ENCODE measurements at places on chromosomes 1 and 21.

- no peak for DNase-seq
Measured at GRCh38 chr21:33386222-33386784, 16.9 kb upstream of the IFNGR2 start.

DNA sequence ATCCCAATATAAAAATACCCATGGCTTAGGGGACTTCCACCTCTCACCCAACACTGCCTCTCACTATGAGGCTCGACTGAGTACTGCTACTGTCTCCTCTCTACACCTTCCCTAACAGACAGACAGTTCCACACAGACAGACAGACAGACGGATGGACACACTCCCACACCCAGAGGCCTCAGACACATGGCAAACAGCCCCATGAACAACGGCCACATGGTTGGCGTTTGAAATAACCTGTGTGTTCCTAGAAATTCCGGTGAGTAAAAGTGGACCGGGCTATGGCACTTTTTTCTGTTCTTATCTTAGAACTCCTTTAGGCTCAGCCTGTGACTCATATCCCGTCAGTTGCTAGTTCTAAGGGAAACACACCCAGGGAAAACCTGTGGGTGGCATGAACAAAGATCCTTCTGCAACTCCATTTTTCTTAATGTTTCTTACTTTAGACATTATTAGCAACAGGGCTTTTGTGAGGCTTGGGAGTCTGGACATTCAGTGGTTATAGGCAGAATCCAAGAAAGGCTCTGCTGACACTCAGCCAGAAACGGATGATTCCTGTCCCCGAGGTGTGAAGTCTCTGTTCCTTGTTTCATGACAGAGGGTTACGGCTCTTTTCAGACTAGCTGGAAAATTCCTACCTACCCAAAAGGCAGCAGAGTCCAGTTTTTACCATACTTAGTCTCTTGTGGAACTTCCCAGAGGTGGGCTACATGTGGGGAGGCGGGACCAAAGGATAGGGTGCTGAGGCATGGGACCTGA, 90.5 kb upstream of the TLR5 start:
- no peak for DNase-seq

- DNase-seq, result no peak
Measured at GRCh38 chr1:175172503-175172902, 20.1 kb downstream of the KIAA0040 start.

GRCh38 chr1:9700340-9700739, 48.8 kb downstream of the PIK3CD start:
- no peak for DNase-seq

GRCh38 chr1:67869233-67869632, 36.0 kb upstream of the GNG12 start:
- DNase-seq, result no peak

DNA sequence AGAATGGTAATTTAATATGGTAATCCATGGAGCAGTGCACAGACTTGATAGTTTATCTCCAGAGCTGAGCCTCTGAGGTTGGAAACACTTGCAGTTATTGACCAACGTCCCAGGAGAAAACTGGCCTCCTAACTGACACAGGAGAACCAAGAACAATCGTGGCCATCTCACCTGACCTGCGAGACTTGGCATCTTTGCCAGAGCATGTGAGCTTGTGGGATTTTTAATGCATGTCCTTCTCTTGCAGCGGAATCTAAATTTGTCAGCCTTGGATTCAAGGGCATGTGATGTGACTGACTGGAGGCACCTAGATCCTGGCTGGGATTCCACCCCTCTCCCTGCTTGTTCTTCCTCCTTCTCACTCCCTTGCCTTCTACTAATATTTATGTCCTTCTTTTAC, 27.8 kb upstream of the SLC26A9 start:
- no peak for DNase-seq

GRCh38 chr1:100834777-100835660, 59.6 kb downstream of the EXTL2 start:
- DNase-seq, result no peak

- DNase-seq, result no peak
Measured at GRCh38 chr1:42358791-42359190, 21.8 kb upstream of the RIMKLA start.

DNA sequence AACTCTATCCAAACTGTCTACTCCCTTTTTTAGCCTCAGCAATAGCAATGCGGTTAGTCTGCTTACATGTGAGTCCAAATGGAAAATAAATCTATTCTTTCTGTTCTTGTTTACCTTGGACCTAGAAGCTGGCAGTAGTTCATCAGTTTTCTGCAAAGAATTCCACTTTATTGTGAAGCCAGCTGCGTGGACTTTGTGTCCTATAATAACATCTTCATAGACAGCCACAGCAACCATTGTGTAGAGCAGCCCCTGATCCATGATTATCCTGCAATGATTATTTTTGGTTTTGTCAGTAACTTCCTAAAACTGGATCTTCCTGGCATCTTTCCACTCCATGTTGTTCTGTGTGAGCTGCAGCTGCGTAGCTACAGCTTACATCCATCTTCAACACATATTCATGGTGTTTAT, 408.7 kb downstream of the NUF2 start:
- DNase-seq, result no peak

DNA sequence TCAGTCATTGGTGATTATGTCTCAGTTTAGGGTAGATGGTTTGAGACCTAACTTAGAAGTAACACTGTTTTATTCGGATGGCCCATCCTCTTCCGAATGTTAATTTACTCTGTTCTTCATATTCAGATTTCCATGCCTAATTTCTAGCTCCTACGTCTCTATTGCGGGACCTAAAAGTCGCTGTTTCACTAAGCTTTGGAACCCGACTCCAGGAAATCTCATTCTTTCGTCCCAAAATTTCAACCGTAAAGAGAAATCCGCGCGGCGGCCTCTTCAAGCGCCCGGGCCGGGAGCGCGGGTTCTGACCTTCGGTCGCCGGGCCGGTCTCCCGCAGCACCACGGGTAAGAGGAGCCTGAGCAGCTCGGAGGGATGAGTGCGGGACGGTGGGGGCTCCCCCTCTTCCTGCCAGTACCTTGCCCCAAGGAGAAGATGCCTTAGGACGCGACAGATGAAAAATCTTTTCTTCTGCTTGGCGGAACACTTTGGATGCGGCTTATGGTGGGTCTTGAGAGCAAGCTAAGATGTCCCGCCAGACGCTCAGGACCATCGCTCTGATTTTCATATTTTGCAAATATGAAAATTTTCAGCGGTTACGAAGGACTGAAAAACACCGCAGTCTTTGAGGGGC, 128.7 kb downstream of the PPIAL4G start:
- DNase-seq, result no peak

DNA sequence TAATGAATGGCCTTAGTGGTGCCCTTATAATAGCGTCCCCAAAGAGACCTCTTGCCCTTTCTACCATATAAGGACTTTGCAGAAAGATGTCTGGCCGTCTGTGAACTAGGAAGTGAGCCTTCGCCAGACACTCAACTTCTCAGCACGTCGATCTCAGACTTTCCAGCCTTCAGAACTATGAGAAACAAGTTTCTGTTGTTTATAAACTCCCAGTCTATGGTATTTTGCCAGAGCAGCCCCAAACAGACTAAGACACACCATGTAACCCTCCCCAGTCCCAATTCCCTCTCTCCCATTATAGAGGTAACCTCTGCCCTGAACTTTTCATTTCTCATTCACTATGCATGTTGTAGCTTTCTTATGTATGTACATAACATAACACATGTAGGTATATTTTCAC, 55.7 kb downstream of the NID1 start:
- no peak for DNase-seq

GRCh38 chr1:75542818-75543570, 67.9 kb downstream of the SLC44A5 start:
- no peak for DNase-seq

DNA sequence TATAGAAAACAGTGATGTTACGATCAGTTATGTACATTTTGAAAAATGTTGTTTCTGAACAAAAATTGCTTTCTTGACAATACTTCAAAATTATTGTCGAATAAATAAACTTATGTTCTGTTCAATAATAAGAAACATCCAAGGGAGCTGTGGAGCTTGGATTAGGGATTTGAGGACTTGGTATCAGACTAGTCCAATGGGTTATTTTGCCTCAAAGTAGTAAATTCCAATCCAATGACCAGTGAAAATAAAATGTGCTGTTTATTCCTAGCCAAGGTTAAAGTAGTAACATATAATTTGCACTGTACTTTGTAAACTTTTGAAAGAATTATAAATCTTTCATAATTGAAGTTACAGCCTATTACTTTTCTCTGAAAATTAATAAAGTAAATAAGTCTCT, 79.1 kb upstream of the IVNS1ABP start:
- DNase-seq, result no peak

DNA sequence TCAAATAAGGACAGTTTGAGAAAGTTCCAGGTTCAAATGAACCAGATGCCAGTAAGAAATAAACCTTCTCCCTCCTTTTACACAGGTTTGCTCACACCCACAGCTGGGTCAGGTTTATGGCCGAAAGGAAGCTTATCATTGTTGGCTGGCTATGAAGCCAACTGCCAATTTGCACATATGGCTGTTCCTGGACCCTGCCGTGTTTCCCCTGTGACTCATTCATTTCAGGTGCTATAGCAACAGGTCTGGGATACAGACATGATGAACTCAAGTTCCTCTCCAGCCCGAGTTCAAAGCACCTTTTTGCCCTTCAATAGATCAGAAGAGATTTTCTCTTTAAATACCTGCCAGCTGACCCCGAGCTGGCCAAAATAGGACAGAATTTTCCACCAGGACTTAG, 134.4 kb upstream of the SMYD2 start:
- no peak for DNase-seq

GRCh38 chr1:160721473-160721872, 9.9 kb upstream of the CD48 start:
- no peak for DNase-seq

DNA sequence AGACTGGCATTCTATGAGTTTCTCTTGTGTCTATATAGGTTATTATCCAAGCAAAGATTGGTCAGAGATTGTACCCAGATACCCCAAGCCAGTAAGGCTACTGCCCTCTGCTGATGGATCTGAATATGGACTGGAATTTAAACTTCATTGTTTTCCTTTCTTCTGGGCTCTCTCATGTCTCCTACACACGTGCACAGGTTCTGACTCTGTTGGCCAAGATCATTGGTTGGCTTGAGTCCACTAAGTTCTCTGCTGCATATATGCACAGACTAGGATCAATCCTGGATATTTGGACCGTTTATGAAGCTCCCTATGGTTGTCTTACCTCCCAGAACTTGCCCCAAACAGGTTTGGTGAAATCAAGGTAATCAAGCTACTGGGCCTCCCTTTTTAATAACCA, 69.7 kb downstream of the CC2D1B start:
- DNase-seq, result no peak

GRCh38 chr1:241782396-241782795, 65.6 kb upstream of the EXO1 start:
- DNase-seq, result no peak

- no peak for DNase-seq
Measured at GRCh38 chr1:6035719-6036118, 10.0 kb upstream of the KCNAB2 start.

DNA sequence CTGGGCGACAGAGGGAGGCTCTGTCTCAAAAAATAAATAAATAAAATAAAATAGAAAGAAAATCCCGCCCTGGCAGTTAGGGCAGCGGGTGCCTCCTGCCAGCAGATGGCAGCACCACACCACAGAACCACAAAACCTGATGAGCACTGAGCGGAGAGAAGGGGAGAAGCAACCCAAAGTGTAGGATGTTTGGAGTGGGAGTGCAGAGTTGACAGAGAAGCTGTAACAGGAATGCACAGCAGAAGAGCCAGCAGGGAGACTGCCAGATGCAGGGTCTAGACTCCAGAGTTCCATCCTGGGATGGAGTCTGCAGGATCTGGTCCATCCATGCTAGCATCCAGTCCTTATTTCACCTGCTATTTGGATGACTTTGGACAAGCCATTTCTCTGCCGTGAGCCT, 29.7 kb upstream of the KIRREL1 start:
- DNase-seq, result peak; percentile 63

- no peak for DNase-seq
Measured at GRCh38 chr1:118396829-118397495, 211.9 kb upstream of the SPAG17 start.

DNA sequence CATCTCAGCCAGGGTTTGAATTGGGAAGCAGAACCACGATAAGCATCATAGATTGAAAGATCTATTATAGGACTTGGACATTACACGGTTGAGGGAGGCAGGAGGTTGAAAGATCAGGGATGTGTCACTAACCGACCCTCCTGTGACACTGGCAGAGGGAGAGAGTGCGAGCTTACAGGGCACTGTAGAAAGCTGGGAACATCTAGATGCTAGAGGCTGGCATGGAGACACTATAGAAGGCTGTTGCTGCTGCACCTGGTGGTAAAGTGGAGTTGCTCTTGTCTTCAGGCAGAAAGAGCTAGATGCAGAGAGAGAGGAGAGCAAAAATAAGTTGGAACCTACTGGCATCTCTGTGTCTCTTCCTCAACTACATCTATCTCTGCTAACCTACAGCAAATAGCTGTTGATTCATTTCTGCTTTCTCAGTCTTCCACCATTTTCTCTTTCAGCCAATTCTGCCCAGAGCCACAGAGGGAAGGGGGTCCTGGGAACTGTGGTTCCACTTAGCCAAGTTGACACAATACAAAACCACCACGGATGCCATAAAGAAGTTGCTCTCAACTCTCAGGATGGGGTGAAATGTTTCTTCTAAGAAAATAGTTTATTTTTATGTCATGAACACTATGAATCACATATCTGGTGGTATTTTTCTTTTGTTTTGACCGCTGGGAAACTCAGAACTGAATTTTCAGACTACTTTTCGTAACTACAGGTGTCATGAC, 155.9 kb downstream of the ZNF281 start:
- no peak for DNase-seq

DNA sequence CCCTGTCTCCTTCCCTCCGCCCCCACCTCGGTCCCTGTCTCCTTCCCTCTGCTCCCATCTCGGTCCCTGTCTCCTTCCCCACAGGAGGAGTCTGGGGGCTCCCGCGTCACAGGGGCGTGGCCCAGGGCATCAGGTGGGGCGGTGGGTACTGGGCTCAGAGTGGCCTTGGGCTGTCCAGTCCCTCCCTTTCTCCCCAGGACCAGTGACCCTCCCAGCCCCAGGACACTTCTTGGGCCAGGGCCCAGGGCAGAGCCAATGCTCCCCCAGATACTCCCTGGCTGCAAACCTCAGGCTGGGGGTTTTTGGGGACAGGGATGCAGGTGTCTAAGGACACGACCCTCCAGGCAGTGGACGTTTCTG, 6.8 kb upstream of the RNF223 start:
- peak; percentile 8 for DNase-seq

GRCh38 chr1:8740034-8740449, 77.4 kb downstream of the RERE start:
- no peak for DNase-seq

- DNase-seq, result peak; percentile 59
Measured at GRCh38 chr21:39441502-39442475, 3.8 kb downstream of the LCA5L start.

- DNase-seq, result no peak
Measured at GRCh38 chr1:87942165-87942564, 613.5 kb downstream of the LMO4 start.

- peak; percentile 45 for DNase-seq
Measured at GRCh38 chr1:38028105-38028591, 15.6 kb downstream of the UTP11 start.
